ENCODE measurements at places on chromosomes 2 and 18. TPM values are rescaled to one million over a fixed set of nuclear protein-coding genes. Genes with fewer than 3 reads are reported as not detected.

The RRM2 gene
- total RNA-seq: 18.6 TPM

- no peak for DNase-seq
These were observed 5.7 kb upstream of the CELF4 start for GRCh38 chr18:37571266-37571665.

- no peak for DNase-seq
These were observed 74.1 kb upstream of the PXDN start for GRCh38 chr2:1818404-1818803.

DNA sequence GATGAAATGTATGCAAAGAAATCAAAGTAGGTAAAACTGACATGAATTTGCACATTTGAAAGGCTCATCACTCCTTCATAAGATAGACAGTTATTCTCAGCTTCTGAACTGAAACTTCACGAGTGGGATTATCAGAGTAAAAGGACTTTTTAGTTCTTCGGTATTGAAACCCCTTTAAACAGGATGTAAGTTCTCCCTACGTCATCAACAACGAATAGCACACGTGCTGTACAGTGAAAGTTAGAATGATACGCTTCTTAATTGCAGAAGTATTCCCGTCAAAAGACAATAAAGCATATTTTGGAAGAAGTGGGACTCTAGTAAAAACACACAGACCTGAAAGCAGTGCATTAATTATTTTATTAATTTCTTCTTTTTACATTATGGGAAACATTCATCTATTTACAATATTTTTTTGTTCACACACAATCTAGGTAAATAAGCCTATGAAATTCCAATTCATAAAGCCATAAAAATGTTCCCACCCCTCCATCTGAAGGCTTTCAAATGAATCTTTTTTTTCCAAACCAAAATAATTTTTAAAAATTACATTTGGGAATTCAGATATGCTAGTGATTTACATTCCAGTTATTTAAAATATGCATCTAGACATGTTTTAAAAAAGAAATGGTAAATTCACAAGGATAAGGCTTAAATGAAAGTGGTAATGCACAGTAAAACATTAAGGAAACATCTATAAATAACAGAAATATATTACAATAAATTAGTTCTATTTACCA, 45.9 kb downstream of the TGIF1 start:
- no peak for DNase-seq

DNA sequence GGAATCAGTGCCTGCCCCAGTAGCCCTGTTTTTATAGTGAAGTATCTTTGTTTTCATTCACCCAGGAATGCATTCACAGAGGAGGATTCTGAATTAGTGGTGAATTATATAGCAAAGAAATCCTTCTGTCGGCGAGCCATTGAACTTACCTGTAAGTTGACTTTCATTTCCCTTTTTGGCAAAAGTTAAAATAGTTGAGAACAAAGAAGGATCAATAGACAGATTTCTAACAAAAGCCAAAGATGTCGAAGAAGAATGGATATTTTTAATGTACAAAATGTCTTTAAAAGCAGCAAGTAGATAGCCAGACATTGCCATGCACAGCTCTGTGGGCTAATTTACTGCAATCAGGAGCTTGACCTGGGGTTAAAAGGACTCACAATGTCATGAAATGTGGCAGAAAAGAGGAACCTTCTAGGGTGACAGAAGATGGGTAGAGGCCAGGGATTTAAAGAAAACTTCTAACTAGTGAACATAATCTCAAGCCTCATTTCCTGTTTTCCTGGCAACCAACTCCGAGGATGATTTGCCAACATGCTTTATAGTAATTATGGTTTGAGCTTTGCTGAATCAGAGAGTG, 53.8 kb upstream of the TMEM87B start:
- DNase-seq: no peak

DNA sequence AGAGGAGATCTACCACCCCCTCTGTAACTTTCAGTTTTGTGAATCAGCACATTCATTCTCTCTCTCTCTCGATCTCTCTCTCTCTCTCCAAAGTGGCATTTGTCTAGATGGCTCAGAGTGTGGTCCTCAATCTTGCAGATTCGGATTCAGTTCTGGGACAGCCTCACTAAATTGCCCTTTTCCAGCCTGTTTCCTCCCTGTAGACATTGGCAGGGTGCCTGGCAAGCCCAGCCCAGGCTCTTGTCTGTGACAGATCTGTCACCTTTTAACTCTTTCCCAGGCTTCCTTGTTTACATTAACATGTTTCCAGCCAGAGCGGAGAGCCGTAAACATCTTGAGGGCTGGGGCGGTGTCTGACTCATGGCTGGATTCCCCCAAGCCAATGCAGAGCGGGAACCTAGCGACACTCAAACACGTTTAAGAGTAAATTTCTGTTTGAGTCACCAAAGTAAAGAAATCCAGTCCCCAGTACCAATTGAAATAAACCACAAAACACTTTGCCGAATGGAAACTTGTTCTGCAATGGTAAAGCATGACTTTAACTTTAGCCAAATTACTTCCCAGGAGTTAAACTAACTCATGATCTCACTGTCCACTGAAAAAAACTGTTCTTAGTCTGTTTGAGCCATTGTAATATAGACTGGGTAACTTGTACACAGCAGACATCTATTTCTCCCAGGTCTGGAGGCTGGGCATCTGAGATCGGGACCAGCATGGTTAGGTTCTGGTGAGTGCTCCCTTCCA, 6.6 kb upstream of the CYP27C1 start:
- DNase-seq: no peak

DNA sequence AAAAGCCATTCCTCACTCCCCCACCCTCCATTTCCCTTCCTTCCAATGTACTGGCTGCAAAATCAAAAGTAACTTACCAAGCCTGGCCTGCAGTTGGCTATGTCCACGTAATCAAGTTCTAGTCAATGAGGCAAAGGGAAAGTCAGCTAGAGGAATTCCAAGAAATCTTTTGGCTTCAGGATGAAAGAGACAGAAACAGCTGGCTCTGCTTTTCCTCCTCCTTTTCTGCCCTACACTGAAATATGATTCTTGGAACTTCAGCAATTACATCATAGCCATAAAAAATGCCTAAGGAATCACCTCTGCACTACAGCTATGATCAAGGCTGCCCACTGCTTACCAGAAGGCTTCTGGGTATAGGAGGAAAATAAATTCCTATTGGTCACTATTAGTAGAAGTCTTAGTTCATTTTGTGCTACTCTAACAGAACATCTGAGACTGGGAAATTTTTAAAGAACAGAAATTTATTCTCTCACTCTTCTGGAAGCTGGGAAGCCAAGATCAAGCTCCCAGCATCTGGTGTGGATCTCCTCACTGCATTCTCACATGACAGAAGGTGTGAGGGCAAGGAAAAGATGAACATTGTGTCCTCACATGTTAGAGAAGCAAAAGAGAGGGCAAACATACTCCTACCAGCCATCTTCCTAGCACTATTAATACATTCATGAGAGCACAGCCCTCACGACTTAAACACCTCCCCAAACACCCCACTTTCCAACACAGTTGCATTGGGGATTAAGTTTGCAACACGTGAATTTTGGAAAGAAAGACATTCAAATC, 219.9 kb downstream of the TMX3 start:
- DNase-seq: no peak
